ENCODE measurements at places on chromosomes 3 and 15.

- DNase-seq = no peak
These were observed 267.7 kb downstream of the TJP1 start for GRCh38 chr15:29554531-29554930.

- DNase-seq = no peak
These were observed 9.8 kb downstream of the CLCN2 start for GRCh38 chr3:184351511-184352148.

GRCh38 chr15:86743283-86743903 is 663.7 kb downstream of the AGBL1 start:
- DNase-seq = no peak

GRCh38 chr3:4493941-4494894 is 1.1 kb downstream of the ITPR1 start:
- DNase-seq = no peak

GRCh38 chr15:38320866-38321265 is 68.2 kb downstream of the SPRED1 start:
- no peak for DNase-seq

DNA sequence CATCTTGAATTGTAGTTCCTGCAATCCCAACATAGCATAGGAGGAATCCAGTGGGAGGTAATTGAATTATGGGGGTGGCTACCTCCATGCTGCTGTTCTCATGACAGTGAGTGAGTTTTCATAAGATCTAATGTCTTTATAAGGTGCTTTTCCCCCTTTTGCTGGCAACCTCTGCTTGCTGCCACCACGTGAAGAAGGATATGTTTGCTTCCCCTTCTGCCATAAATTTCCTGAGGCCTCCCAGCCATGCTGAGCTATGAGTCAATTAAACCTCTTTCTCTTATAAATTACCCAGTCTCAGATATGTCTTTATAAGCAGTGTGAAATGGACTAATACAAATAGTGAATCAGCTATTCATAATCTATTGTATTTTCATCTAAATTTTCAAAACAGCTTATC is 537.3 kb downstream of the EPHA3 start:
- no peak for DNase-seq

DNA sequence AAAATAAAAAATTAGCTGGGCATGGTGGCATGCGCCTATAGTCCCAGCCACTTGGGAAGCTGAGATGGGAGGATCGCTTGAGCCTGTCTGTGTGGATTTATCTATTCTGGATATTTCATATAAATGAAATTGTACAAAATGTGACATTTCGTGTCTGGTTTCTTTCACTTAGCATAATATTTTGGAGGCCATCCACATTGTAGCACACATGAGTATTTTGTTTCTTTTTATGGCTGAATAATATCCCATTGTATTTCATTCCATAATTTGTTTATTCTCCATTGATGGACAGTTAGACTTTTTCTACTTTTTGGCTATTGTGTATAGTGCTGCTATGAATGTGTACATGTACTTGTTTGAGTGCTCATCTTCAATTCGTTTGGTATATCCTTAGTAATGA is 52.9 kb upstream of the DYNC1LI1 start:
- DNase-seq = no peak

DNA sequence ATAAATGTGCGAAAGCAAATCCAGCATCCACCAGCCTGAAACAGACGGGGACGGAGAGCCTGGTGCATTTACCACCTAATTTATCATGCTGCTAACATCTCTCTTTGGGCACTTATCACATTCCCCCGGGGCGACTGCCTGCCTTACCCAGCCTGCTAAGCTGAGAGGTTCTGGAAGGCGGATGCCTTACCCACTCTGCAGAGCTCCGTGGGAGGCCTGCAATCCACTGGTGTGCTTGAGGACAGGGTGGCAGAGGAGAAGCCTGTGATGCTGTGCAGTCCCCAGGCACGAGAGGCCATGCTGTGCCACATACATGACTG is 25.5 kb downstream of the MGLL start:
- DNase-seq = no peak

GRCh38 chr3:152556731-152557254 is 278.1 kb upstream of the P2RY1 start:
- no peak for DNase-seq

GRCh38 chr3:70519026-70519425 is 206.6 kb upstream of the MDFIC2 start:
- DNase-seq = no peak

- no peak for DNase-seq
These were observed 123.4 kb downstream of the CHSY1 start for GRCh38 chr15:101128221-101129015.

DNA sequence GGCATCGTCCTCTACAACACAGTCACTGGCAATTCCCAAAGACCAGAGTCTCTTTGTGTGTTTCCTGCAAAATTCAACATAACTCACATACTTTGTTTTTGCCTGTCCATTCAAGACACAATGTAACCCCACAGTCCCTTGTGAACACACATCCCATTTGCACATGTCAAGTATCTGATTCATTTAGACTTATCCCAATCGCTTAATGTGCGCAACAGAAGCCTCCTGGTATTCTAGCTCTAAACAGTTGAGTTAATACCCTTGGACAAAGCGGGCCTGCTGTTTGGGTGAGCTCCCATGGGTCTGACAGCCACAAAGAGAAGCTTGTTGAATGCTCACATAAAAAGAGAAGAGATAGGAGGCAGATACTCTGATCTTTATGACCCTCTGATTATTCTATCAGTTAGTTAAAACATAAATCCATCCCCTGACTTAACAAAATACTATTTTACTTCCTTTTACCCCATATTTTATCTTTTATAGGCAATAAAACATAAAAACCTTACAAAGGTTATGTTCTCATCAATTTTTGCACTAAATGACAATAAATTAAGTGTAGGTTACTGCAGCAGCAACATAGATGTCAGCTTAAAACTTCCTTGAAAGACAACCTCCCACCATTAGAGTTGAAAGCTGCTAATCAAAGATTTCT is 79.4 kb downstream of the ANXA2 start:
- no peak for DNase-seq

DNA sequence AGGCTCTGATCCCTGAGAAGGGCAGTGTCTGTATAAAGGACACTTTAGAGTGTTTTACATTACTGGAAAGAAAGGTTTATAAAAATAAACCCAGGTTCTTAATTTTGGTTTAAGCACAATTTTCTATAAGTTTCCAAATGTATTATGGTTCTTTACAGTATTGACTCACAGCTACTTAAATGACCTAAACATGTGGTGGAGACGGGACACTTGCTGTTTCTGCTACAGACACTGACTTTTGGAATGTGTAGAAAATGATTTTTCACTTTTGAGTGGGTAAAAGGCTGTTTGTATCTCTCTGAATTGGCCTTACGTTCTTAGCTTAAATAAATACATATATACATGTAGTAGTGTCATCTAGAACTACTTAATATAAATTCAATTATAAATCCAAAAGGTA is 55.4 kb downstream of the SNRK start:
- no peak for DNase-seq

DNA sequence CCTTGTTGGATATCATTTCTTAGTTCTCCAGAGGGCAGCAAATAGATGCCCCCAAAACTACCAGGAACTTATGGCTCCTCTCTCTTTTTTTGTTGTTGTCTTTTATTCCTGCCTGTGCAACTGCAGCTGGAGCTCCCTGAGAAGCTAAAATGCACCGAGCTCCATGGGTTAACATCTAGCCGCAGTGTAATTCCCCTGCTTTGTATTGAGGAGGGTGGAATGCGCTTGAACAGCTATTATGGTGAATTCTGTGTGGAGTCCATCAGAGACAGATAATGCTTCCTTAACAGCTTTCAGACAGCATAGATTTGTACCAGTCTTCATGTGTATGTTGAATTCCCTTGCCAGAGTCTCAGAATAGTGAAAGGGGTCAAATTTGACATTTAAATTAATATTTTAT is 475.2 kb upstream of the FRG2C start:
- no peak for DNase-seq

- no peak for DNase-seq
These were observed 765.0 kb downstream of the IGSF11 start for GRCh38 chr3:118269537-118270125.

DNA sequence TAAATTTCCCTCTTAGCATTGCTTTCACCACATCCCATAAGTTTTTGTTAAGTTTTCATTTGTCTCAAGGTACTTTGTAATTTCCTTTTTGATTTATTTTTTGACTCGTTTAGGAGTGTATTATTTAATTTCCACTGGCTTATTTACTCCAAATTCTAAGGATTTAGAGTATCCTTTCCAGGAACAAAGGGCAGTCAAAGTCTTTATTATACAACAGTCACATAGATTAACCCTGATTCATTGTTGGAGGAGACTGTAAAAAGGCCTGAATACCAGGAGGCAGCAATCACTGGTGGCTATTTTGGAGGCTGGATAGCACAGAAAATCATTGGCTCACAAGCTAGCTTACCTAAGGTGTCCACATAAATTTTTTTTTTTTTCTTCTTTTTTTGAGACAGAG is 39.9 kb downstream of the OIP5 start:
- no peak for DNase-seq

DNA sequence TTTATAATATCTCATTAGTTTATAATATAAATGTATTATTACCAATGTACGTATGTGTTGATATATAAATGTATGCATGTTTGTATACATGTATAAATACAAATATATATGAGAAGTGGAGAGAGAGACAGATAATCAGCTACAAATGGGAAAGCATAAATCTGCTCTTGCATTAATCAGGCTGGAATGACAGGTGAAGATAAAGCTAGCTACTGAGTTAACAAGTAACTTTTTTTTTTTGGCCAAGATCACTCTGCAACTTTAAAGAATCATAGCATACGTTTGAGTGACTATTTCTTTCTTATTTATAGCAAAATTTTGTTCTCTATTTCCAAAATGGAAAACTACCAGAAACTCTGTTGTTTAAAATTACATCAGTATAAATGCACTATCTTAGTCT is 422.8 kb downstream of the SI start:
- DNase-seq = no peak

DNA sequence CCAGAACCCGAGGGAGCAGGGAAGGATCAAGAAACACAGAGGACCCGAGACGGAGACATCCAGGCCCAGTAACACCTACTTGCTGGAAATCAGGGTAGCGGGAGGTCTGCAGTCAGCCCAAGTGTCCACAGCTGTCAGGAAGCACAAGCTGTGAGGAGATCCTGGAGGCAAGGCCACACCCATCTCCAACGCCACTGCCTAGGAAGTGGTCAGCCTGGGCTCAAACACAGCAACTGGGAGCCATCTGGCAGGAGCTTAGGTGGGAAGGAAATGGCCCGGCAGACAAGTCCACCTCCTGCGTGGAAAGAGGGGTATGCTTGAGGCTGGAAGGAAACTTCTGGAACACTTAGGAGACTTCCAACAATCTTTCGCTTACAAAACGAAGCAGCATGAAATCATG is 407.1 kb downstream of the VPS13C start:
- no peak for DNase-seq

- no peak for DNase-seq
These were observed 32.7 kb downstream of the AADACL2 start for GRCh38 chr3:151766454-151766853.

DNA sequence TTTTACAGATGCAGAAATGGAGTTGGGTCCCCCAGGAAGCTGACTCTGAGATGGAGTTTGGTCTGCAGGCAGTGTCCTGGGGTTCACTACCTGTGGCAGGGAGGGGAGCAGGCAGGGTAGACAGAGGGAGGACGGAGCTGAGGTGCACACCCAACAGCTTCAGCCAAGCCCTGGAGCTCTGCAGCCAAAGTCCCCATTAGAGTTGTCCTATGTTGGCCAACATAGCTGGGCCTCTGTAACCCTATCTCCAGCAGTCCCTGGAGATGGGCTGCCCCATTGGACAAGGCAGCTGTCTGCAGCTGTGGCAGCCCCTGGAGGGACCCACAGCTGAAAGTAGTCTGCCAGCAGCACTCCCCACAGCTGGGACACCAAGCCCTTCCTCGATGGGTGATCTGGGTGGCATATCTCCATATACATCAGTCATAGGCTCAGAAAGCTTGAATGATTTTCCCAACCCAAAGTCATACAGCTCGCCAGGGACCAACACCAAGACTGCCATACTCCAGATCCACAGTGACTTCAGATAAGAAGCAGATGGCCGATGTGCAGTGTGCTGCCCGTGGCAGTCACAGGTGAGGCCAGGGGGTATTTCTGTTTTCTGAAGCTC is 31.9 kb downstream of the STARD5 start:
- no peak for DNase-seq

GRCh38 chr15:25329696-25330095 is 109.1 kb downstream of the UBE3A start:
- no peak for DNase-seq

Measured in left lobe of liver (tissue), 2 donors.